Epithelial cell of esophagus (primary cell): ENCODE measurements at places on chromosomes 16 and 17.
A peak's percentile ranks its signal among the peaks of the same experiment; 100 is the strongest.

DNA sequence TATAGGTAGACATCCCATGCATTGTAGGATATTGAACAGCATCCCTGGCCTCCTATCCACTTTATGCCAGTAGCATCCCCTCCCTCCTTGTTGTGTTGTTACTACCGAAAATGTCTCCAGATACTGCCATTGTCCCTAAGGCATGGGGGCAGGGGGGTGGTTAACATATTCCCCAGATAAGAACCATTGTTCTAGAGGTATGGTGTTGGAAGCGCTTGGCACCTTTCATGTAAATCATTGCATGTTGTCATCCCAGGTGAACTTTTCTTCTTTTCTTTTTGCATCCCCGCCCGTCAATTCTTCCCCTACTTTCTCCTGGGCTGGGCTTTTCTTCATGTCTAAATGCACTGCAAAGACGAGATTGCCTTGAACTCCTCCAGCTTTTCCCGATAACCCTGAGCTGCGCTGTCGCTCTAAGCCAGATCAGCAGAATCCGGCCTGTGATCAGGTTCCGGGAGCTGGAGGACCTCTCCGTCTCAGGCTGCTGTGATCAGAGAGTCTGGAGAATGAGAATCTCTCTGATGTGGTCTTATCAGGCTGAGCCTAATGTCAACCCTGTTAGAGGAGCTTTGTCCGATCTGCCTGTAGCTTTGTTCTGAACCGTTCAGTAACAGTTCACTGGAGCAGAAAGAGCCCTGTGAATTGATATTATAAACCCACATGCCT lies 76.2 kb downstream of the RBFOX1 start:
- no peak for DNase-seq

DNA sequence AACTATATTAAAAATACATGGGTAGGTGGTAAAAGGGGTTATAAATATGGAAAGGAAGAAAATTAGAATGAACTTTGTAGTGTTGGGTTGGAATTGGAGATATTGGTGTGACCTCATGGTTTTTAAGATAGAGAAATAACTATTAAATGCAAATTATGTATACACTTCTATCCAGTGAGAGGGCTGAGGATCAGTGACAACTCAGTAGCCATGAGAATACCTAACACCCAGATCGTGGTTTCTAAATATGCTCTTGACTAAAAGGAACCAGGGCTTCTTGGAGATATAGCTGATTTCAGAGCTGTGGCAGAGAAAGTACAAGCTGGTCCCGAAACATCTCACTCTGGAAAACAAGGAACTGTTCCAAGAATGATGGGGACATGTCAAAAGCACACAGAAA lies 44.4 kb downstream of the SLC6A4 start:
- DNase-seq, result no peak

GRCh38 chr17:18018411-18018921 lies 20.5 kb downstream of the ATPAF2 start:
- no peak for DNase-seq

DNA sequence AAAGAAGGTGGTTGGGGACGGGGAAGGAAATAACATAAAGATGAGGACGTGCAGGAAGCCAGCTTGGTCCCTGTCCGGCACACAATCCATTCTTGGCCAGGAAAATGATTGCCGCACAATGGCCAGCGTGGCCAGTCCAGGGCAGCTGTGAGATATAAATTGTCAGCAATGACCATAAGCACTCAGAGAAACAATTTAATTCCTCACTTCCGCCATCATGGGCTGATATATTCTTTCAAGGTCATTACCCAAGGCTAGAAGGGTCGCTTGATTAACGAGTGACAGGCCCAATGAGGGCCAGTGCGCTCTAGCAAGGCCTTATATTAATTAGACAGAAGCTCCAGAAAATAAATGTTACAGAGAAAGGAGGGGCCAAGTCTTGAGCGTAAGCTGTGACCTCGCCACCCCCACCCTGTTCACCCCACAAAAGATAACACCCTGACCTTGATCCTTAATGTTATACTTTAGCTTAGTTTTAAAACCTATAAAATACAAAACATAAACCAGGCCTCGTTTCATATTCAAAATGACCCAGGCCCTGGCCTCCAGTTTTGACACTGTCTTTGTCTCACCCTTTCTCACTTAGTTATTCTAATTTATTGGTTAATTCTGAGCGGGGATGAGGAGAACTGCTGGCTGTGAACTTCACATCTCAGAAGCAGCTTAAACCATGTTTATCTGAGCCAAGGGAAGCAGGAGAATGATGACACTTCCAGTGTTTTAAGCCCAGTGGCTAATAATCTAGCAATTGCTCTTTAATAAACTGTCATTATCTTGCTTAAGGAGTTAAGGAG lies 478.3 kb upstream of the ZFHX3 start:
- no peak for DNase-seq

DNA sequence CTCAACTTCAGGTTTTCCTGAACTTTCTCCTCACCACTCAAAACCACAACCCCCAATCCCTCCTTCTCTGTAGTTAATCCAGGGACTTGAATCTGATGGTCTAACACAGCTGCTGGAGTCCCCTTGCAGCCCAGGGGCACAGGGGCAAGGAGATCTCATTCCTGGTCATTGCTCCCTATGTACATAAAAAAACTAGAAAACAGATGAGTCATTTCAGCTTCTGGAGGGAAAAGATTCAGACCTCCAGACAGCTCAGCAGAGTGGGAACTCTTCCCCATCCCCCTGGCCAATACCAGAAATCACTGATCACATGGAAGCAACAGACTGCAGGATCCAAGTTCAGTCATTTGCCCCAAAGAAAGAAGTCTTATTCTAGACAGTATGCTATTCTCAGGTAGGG lies 62.1 kb downstream of the DYNLRB2 start:
- DNase-seq, result no peak

GRCh38 chr17:65556014-65556909 lies 5.2 kb downstream of the AXIN2 start:
- DNase-seq, result peak; percentile 46

- no peak for DNase-seq
Observed at GRCh38 chr17:77930780-77931768, 27.4 kb upstream of the TNRC6C start.

GRCh38 chr16:80680839-80681238 lies 123.6 kb downstream of the CDYL2 start:
- no peak for DNase-seq

DNA sequence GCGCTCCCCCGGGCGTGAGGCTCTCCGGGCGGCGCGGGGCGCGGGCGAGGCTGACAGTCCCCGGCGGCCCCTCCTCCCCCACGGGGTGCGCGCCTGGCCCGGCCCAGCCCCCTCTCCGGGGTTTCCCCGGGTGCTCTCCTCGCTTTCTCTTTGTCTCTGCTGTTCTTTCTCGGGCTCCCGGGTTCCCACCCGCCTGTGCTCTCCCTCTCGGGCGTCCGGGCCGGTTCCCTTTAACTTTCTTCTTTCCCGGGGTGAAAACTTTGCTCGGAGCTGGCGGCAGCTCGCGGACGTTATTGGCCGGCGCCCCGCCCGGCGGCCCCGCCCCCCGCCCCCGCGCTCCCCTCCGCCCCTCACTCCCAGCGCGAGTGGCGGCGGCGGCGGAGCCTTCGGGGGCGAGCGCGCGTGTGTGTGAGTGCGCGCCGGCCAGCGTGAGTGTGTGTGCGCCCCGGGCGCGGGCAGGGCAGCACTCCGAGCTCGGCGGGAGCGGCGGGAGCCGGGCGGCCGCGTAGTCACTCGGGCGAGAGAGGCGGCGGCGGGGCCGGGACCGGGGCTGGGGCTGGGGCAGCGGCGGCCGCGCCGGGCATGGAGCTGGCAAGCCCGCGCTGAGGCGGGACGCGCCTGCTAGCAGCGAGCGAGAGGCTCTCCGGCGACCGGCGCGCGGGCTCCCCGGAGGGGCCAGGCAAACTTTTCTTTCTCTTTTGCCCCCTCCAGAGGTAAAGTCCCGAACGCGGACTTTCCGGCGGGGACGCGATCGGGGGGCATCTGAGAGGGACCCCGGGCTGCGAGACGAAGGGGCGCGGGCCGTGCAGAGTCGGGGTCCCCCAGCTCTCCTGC lies at the start of gene NTN1:
Gene NTN1, plus strand, starts transcription at position 353 of the 834 bp plus-strand sequence. CDS start 864 bp downstream, outside the sequence.
- DNase-seq, result peak; percentile 57
